ENCODE measurements at places on chromosomes 4 and X.

DNA sequence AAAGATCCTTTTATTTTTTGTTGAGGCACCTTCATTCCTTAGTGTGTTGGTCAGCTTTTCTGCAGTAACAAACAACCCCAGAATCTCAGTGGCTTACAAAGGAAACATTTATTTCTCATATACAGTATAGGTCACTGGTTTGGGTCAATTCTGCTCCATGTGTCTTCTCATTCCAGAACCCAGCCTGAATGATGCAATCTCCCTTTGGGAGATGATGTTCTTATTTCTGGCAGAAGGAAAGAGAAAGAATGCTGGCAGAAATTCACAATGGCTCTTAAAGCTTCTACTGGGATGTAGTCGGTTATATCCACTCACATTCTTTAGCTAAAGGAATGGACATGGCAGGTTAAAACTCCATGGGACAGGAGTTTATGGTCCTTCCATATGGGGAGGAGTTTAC lies 42.3 kb downstream of the IDS start:
- no peak for DNase-seq

DNA sequence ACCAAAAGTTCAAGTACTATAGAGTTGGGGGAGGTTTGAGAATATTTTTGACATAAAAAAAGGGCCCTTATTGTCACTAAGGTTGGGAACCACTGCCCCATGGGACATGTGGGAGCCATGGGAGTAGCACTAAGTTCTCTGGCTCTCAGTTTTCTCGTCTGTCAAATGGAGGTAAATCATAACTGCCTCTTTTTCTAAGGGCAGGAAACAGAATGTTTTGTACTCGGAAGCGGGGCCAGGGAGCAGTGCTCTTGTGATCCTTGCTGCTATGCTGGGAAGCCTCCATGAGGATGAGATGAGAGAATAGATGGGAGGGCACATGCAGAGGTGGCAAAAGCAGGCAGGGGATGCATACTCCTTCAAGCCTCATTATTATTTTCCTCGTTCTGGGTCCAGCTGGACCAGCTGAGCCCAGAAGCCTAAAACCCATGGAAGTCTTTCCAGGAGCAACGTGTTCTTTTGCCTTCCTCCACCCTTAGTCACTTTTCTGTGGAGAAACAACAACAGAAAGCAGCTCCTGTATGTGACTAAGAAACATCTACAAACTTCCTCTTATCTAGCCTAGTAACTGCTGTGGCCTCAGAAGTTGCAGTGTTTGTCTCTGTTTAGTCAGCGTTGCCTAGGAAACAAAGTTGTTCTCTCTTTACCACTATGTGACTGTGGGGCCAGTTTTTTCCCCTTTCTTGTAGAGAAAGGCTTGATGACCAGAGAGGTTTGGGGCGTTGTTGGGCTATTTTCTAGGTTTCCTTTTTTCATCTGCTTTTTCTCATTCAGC lies 64.8 kb downstream of the TSC22D3 start:
- DNase-seq, result peak; percentile 69

GRCh38 chrX:31036895-31037294 lies 34.9 kb downstream of the FTHL17 start:
- no peak for DNase-seq

- no peak for DNase-seq
These were observed 133.1 kb downstream of the AKAP4 start for GRCh38 chrX:50067435-50068284.

DNA sequence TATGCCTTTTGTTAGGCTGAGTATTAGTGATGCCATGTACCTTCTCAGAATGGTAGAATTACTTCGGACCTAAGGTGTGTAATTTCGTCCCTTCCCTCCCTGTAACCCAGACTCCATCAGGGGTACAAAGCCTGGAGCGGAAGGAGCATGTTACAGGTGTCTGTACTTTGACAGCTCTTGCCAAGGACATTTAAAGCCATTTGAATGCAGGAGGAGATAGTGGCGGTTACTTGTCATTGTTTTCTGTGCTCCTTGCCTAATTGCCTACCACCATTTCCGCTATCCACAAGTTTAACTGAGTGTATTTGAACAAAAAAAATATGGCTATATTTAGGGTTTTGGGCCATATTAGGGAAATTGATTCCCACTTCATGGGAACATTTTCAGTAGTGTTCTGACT lies 1.8 kb downstream of the FNIP2 start:
- no peak for DNase-seq

- no peak for DNase-seq
These were observed 401.2 kb upstream of the CNKSR2 start for GRCh38 chrX:20973038-20973437.

- DNase-seq, result no peak
These were observed 4.1 kb downstream of the TEX13B start for GRCh38 chrX:107978071-107978470.

GRCh38 chr4:176436293-176436973 lies 116.7 kb downstream of the SPCS3 start:
- no peak for DNase-seq

GRCh38 chrX:31483336-31483735 lies 411.5 kb upstream of the FTHL17 start:
- DNase-seq, result no peak

DNA sequence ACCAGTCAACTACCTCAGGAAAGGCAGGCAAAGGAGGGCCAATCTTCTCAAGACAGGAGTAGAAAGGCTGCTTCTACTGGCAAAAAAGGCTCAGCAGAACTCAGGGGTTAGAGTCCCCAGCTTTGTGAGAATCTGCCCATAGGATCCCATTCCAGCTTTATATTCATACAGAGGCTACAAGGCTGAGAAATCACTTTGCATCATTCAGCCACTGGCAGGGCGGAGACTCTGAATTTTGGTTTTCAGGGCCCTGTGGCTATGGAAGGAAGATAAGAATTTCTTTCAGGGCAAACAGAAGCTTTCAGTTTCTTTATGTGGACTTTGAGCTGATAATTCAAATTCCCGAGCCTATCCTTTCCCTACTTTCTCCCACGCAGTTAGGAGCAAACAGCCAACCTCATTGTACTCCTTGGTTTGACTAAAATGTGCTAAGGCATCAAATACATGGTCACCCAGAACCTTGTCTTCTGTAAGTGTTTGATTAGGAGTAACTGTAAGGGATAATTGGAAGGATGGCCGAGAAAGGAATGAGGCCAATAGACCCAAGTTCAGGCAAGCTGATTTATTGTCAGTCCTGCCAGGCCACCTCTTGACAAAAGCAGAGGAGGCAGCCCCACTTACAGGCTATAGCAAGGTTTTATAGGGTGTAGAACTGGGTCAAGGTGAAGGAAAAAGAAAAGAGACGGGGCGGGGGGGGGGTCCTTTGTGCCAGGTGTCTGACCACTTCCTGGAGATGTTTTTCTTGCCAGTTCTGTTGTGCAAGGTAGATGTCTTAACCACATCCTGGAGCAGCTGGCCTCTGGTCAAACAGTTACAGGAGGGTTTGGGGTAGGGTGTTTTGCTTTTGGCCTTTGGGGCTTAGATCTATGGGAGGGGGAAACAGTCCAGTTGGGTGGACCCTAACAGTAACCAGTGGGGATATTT lies 165.3 kb upstream of the PPP1R2C start:
- peak; percentile 71 for DNase-seq

GRCh38 chrX:55135171-55135570 lies 46.4 kb downstream of the PAGE2 start:
- no peak for DNase-seq

- no peak for DNase-seq
These were observed 124.4 kb downstream of the CHRDL1 start for GRCh38 chrX:110671068-110671803.

- DNase-seq, result no peak
These were observed 66.6 kb downstream of the MTMR1 start for GRCh38 chrX:150759568-150760416.

GRCh38 chr4:138344851-138345250 lies 102.7 kb upstream of the SLC7A11 start:
- DNase-seq, result no peak

GRCh38 chr4:2572866-2573265 lies 36.4 kb downstream of the FAM193A start:
- no peak for DNase-seq

GRCh38 chrX:70352496-70352895 lies 62.6 kb downstream of the KIF4A start:
- DNase-seq, result no peak

GRCh38 chr4:102625232-102625930 lies 124.2 kb downstream of the NFKB1 start:
- peak; percentile 87 for DNase-seq

GRCh38 chrX:54248309-54248708 lies 65.3 kb upstream of the FAM120C start:
- DNase-seq, result no peak

- no peak for DNase-seq
These were observed 82.8 kb upstream of the AMELX start for GRCh38 chrX:11210415-11210801.

DNA sequence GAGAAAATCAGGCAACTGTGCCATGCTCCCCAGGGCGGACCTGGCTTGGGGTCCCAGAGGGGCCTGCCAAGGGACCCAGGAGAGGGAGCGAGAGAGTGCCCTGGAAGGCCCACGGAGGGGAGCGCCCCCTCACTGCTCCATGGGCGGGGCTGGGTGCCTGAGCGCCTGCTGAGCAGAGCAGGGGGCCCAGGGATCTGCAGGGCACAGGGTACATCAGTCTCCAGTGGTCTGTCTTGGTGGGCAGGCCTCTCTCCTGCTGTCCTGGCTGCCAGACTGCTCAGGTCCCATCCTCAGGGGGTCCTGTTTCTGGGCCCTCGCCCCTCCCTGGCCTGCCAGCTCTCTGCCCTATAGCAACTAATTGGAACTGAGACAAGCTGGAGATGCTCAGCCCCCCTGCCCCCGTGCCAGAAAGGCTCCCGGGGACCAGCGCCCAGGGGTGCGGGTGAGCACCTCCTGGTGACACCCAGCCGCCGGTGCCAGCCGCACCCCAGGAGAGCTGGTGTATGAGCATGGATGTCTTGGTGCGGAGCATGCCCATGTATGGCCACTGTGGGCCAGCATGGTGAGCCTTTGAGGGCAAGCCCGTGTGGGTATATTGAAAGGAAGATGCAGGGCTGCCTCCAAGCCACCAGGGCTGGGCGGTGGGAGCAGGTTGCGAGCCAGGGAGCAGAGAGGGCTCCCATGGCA lies 1.3 kb downstream of the BGN start:
- no peak for DNase-seq

GRCh38 chrX:132199941-132200340 lies 19.3 kb downstream of the RAP2C start:
- no peak for DNase-seq

DNA sequence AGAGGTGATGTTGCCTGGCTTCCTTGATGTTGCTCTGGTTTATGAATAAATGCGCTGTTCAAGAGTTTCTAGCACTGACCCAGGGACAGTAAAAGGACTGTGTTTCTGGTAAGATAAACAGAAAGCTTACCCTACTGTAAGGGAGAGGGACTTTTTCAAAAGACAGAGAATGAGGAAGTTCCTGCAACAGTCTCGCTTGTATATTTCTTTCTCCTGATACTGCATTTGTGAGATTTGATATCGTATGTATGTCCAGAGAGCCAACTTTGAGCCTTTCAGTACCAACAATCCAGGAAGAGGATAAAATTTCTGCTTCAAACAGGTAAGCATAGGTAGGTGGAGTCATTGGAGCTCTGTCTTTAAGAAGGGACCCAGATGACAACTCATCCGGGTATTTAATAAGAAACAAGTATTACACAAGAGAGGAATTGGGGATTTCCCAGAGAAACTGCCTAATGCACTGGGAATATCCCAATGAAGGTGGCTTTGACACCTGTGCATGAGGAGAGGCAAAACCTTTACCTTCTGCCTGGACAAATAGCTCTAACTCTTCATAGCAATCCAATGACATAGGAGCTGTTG lies 773 bp downstream of the DAPP1 start:
- no peak for DNase-seq

DNA sequence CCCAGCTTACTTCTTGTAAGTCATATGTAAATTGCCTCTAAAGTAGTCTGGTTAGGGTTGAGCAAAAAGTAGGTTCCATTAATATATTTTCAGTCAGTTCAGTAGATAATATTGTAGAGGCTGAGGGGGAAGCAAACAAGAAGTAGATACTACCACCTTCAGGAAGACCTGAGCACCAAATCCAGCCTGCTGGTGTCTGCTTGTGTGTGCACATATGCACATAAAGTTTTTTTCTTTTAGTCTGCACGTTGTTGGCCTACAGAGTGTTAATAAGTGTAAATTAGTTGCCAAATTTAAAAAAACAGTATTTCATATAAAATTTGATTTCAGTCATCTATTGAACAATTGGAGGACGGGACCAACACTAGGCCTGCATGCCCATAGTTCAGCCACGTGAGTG lies 76.7 kb downstream of the CCKAR start:
- DNase-seq, result no peak

- no peak for DNase-seq
These were observed 20.7 kb downstream of the OFD1 start for GRCh38 chrX:13755254-13755653.

GRCh38 chr4:159104694-159105414 lies 2.0 kb downstream of the RAPGEF2 start:
- DNase-seq, result no peak

GRCh38 chrX:39950018-39950688 lies 147.6 kb downstream of the BCOR start:
- no peak for DNase-seq

DNA sequence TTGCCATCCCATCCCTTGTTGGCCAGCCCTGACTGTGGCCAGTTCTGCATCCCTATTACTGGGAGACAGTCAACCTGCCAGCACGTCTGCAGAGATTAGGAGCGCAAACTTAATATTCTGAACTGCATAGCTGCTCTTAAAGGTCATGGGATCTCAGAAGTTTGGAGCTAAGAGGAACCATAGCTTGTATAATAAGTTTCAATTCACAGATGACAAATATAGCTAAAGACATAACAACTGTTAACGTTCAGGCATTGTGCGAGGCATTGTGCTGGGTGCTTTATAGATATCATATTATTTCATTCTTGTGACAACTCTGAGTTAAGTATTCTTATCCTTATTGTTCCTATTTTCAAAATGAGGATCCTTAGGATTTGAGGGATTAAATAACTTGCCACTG lies 3.7 kb downstream of the SCARB2 start:
- DNase-seq, result no peak

GRCh38 chrX:42954880-42955279 lies 176.9 kb upstream of the PPP1R2C start:
- DNase-seq, result no peak

DNA sequence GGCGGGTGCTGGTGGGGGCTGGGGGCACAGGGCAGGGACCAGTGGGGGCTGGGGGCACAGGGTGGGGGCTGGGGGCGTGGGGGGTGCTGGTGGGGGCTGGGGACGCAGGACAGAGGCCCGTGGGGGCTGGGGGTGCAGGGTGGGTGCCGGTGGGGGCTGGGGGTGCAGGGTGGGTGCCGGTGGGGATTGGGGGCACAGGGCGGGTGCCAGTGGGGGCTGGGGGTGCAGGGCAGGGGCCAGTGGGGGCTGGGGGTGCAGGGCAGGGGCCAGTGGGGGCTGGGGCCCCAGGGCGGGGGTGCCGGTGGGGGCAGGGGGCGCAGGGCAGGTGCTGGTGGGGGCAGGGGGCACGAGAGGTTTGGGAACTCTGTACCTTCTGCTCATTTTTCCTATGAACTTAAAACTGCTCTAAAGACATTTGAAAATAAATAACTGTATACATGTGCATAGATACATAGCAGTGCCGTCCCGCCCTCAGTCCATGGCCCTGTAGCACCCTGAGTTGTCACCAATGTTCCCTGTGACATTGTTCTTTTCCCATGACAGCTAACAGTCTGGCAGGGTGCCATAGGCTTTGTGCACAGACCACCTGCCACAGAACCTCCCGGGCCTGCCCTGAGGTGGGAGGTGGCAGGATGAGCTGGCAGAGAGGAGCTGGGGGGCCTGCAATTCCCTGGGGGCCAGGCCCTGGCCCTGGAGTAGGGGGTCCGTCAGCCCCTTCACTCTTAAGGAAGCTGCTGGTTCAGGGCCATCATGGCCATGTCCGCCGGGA lies 35.6 kb upstream of the ADRA2C start:
- DNase-seq, result no peak

Measured in natural killer cell treated with Interleukin-12 subunit alpha and Interleukin-12 subunit beta and Interleukin-15 and Interleukin-18, amount 100 ng/mL, for 72 hours (primary cell).